Karpas-422 (cell line): ENCODE measurements at places on chromosomes 3 and 15.

GRCh38 chr3:97931218-97931617, 41.0 kb downstream of the RIOX2 start:
- DNase-seq = no peak

GRCh38 chr3:181739628-181740027, 27.9 kb downstream of the SOX2 start:
- DNase-seq = no peak

DNA sequence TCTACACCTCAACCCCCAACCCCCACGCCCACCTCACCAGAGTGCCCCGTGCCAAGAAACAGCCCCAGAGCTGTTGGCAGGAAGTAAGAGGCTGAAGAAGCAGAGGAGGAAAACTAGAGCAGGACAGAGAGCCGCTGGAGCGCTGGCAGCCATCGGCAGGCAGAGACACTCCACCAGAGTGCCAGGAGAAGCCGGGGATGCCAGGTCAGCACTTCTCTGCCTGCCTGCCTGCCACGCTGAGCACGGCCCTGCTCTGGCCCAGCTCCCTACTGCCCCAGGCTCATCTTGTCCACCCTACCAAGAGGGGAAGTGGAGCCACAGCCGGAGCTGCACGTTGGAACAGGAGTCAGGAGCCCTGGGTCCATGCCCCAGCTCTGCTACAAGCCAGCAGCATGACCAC, 29.7 kb downstream of the CACNA2D2 start:
- no peak for DNase-seq

DNA sequence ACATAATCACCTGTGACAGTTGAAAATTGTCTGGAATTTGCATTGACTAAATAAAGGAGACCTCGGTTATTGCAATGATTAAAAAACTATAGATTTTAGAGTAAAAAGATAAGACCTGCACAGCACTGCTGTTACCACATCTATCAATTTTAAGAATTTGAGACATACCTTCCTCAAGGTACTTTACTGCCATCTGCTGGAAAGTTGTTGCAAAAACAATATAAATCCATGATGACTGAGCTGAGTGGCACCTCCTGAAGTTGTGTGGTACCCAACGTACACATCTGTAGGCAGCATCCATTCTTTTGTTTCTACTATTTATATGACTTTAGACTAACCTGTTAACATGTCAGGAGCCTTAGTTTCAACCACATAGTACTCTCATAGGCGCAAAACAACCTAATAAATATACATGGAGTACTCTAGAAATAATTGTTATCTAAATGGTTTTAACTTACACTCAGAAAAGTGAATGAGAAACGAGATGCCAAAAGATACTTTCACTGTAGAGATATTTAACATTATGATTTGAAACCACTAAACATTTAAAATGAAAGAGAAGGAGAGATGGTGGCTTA, 106.7 kb downstream of the GHSR start:
- peak; percentile 85 for DNase-seq

- DNase-seq = no peak
These were observed 19.8 kb downstream of the ST3GAL6 start for GRCh38 chr3:98782824-98783500.

DNA sequence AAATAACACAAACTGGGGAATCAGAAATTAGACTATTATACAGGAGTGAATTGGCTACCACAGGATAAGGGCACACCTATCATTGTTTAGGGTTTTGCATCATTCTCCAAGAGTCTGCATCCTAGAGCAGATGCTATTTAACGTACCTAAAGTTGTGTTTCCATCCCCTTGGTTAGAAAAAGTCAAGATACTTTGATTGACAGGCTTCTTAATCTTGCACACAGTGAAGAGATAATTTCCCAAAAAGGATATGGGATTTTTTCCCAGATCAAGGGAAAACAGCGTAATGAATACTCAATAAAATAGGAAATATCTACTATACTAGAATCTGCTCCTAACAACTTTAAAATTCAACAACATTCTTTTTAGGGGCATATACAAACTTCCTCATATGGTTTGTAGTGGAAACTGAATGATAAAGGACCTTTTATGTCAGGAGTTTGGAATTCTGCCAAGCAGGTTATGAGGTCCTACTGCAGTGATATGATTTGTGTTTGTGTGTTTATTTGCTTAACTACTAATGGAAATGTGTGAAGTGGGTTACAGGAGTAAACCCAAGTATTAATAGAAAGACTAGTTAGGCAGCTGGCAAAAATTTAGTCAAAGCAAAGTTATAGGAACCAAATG, 124.1 kb upstream of the MME start:
- no peak for DNase-seq

DNA sequence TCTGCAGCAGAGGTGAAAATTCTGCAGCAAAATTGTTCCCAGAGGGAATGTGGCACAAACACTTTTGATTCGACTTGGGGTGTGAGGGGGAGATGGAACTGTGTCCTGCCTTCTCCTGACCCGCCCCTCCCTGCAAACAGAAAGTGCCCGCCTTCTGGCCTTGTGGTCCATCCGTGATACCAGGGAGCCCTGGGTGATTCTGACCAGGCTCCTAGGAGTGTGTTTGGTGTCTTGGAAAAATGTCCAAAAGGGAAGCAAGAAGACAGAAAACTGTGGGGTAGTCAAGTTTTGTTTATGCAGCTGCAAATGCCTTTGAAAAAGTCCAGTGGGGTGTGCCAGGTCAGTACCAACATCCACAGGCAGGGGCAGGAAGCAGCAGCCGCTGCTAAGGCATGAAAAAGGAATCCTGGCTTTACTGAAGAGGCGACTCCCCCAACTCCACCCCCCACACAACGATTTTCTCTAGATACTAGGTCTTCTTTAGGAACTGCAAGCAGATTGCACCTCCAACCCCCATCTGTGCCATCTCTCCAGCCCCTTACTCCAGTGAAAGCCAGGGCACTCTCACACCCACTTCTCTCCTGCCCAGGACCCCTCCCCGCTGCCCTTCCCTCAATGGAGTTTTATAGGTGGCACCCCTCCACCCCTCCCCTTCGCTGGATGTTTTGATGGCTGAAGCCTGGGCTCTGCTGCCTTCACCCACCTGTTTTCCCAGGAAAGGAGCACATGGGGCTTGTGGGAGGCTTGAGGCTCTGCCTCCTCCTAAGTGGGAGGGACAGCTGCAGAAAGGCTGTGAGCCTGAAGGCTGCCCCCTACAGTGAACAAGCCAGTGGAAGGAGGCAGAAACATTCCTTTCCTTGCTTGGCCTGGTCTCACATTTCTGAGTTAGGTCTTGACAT, 82.4 kb upstream of the HERC1 start:
- peak; percentile 71 for DNase-seq

DNA sequence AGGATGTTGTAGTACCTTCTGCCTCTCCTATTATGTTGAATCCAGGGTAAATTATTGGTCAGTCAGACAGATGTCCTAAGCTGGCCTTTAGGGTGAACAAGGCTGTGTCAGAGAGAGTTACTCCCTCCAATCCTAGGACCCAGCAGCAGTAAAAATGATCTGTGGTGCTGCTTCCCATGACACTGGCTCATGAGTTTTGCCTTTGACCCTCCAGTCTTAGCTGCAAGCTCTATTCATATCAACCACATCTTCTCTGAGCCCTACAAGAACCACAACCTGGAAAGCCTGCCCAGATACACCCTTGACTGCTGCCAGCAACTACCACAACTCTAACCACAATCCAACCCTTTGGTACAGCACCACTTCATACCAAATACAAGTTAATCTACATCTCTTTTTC, 27.2 kb upstream of the PHLDB2 start:
- DNase-seq = no peak
